ENCODE measurements at places on chromosomes 5 and 9.
A peak's percentile ranks its signal among the peaks of the same experiment; 100 is the strongest.

DNA sequence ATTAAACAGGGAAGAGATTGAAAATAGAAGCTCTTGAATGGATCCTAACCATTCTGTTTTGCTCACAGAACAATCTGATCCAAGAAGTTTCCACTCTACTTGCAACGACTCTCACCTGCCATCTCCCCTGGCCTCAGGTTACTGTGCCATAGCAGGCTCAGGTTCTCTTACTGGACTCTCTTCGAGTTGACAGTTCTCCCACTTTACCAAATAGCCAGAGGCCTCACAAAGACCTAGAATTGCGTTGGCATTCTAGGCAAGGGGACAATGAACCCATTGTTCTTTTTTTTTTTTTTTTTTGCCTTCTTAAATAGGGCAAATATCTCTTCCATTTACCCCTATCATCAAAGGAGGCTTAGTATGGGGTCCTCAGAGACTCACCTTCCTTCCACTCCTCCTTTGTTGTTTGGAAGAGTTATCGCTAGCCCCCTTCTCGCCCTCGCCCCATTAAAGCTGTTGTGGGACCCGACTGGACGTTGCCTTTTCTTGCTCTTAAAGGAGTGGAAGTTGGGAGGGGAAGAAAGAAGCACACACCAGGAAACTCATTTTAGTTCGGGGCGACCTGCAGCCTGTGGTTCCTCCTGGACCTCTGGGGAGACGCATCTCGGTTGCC, 688 bp upstream of the PLPPR1 start:
- DNase-seq = no peak

DNA sequence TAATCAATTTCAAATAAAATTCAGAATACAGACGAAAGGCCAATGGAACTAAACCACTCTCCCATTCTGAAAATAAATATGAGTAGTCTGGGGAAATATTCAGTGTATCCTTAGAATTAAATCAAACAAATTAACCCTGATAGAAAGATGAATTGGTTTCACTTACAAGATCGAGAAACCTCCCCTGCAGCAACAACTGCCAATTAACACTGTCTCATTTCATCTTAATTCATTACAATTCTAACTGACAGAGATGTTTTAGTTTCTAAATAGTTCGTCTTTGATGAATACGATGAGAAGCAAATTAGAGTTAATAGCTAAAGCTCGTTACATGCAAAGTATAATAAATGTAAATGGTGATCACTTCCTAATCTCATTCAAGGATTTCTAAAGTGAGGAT, 247.1 kb downstream of the EDIL3 start:
- DNase-seq = no peak

DNA sequence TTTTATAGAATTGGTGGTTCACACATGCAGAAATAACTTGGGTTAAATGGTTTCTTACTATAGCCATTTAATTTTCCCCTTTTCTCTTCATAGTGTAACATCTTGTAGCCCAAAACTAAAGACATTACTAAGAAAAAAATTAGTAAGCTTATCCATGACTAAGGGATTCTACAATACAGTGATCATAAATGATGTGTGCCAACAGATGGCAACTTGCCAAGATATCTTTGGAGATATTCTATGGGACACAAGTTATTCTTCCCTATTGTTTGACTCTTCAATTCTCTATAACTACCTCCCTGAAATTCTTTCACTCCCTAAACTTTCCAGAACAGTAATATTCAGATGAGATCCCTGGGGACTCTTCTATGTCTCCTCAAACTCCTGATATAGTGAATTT, 580.6 kb downstream of the PTPRD start:
- DNase-seq = no peak

- no peak for DNase-seq
These were observed 27.1 kb upstream of the ZBTB43 start for GRCh38 chr9:126777733-126778132.

GRCh38 chr9:94951324-94952135, 225.0 kb downstream of the AOPEP start:
- no peak for DNase-seq

GRCh38 chr9:135941288-135941995, 19.7 kb downstream of the UBAC1 start:
- DNase-seq = no peak

- no peak for DNase-seq
These were observed 309.8 kb downstream of the TAF11L14 start for GRCh38 chr5:17944046-17944445.

DNA sequence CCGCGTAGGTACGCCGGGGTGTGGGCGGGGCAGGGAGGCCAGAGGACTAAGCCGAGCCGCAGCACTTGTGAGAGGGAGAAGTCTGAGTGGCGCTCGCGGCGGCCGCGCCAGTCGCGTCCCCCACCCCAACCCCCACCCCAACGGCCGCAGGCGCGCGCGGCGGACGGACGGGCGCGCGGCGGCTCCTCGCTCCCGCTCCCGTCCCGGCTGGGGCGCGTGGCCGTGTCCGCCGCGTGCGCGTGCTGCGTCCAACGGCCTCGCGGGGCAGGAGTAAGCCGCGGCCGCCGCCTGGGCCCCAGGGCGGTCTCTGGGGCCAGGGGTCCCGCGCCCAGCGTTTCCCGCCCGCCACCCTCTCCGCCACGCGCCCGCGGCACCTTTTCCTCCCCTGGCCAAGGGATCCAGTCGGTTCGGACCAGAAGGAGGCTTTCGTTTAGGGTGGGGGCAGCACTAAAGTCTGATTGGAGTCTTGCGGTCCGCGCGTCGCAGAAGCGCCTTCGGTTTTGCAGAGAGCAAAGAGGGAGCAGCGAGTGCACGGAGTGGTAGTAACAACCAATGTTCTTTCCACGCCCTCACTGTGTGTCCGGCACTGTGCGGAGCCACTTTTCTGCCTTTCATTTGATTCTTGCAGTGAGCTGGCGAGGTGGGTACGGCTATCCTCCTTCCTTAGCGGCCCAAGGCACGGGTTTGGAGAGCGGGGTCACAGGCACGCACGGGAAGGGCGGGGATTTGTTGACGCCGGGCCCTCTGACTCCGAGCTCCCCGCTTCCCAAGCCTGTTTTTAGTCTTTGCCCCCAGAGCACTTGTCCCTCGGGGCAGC, 483 bp downstream of the G3BP1 start:
- DNase-seq = no peak

DNA sequence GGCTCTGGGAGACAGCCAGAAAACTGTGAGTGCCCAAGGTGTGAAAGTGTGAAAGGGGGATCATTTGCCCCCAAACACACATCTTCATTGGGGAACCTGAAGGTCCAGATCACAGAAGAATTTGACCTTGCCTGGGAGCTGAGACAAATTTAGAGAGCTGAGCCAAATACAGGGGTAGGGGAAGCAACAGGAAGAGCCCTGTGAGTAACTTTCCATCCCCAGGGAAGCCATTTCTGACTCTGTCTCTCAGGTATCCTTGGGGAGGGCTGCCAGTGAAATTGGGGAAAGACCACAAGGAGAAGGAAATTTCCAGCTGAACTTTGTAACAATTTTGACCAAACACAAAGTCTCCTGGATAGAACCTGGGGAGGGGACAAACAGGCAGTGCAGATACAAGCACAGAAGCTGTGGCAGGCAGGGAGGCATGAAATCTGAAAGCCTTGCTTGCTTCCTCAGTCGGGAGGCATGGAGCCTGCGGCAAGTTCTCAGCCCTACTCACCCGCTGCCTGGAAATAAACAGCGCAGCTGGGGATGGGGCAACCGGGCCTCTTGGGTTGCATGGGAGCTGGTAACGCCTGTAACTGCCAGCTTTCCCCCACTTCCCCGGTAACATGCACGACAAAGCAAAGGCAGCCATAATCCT, 31.5 kb upstream of the ZCCHC9 start:
- DNase-seq = no peak

DNA sequence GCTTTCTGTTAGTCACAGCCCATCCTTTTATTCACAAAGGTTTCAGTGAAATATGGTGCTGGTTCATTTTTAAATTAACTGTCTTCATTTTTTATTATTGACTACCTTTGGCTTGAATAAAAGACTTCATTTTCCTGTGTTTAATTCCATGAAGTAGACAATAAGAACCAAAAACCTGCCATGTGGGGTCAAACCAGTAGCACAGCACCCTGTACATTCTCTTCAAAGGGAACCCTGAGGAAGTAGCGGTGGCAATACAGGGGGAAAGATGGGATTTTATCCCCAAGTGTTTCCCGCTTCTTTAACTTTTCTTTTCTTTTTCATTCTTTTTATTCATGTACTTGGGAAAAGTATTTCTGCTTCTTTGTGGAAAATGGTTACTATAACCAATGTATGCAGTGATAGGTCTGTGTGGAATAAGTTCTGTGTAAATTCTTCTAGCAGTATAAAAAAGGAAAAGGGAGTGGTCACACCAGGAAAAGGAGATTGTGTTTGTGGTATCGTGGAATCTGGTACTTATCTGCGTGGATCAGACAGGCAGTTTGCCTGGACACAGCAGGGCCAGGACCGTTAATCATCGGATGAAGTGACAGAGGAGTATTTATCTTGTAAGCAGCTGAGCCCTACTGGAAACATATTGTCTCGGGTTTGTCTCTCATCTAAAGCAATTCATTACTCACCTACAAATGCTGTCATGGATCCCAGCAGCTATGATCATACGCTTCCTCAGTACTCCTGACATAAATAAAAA, 94.2 kb downstream of the PPIC start:
- DNase-seq = peak; percentile 37

DNA sequence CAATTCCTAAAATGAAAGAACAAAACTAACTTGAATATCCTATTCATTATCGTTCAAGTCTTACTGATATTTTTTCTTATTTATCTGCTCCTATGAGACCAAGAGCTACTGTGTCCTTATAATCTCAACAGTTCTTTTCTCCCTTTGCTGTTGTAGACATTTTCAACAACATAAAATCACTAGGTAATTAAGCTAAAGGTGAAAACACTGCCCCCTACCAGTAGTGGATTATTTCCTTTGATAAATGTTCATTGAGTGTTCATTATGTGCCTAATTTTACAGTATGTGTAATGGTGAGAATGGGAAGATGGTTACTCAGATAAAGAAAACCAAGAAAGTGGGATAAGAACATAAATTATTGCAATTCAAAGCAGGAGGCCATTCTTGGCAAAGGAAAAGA, 41.4 kb upstream of the PAPPA start:
- no peak for DNase-seq

DNA sequence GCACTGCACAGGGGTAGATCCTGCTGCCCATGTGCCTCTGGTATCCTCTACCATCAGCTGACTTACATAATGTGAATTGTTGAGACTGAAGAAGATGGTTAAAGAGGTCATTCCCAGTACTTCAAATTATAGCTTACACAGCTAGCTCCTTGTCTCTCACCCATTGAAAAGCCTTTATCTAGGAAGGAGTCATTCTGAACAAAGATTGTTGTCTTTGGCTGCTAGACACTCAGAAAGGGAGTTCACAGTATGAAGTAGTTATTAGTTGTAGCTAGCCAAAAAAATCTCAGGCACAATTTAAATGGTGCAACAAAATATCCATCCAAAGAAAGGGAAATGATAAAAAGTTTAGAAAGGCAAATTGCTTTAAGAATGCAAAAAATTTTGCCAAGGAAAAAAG, 102.0 kb upstream of the NREP start:
- DNase-seq = no peak

GRCh38 chr5:168778536-168778935, 199.4 kb upstream of the PANK3 start:
- no peak for DNase-seq

DNA sequence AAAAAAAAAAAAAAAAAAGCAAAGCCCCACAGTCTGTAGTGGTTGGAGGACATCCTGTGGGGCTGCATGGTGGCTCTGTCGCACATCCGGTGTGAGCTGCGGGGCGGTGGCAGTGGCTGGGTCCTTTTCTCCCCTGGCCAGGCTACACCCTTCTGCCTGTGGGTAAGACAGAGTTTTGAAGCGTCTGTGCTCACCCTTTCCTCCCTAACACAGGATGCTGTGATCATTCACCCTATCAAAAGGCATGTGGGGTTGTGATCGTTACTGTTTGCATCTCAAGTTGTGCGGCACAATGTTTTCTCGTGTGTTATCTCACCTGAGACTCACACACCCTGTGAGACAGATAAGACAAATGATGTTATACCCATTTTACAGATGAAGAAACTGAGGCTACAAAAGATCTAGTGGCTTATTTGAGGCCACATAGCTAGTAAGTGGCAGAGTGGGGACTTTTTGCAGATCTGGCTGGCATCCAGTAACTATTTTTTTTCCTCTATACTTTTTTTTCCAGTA, 17.5 kb downstream of the IRF1 start:
- DNase-seq = no peak

- peak; percentile 47 for DNase-seq
These were observed 132.8 kb upstream of the CDKN2B start for GRCh38 chr9:22141908-22142307.

DNA sequence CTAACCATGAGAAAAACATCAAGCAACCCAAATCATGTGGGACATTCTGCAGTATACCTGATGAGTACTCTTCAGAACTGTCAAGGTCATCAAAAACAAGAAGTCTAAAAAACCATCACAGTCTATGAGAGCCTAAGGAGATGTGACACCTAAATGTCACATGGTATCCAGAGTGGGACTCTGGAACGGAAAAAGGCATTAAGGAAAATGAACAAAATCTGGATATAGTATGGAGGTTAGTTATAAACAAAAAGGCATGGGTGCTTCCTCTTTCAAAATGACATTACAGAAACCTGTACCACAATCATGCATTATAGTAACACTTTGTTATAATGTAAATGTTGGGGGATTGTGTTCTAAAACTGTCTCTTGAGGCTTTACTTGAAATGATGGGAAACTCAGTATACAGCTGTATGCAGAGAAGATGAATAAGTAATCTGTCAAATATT, 47.4 kb downstream of the PRKACG start:
- DNase-seq = no peak

GRCh38 chr9:128409978-128410377, 10.7 kb upstream of the CERCAM start:
- no peak for DNase-seq

- DNase-seq = no peak
These were observed 29.9 kb upstream of the TGFBI start for GRCh38 chr5:135998889-135999288.

- no peak for DNase-seq
These were observed 91.8 kb downstream of the SEMA5A start for GRCh38 chr5:9454012-9454481.

GRCh38 chr5:171899792-171900191, 106.6 kb downstream of the FBXW11 start:
- DNase-seq = no peak

DNA sequence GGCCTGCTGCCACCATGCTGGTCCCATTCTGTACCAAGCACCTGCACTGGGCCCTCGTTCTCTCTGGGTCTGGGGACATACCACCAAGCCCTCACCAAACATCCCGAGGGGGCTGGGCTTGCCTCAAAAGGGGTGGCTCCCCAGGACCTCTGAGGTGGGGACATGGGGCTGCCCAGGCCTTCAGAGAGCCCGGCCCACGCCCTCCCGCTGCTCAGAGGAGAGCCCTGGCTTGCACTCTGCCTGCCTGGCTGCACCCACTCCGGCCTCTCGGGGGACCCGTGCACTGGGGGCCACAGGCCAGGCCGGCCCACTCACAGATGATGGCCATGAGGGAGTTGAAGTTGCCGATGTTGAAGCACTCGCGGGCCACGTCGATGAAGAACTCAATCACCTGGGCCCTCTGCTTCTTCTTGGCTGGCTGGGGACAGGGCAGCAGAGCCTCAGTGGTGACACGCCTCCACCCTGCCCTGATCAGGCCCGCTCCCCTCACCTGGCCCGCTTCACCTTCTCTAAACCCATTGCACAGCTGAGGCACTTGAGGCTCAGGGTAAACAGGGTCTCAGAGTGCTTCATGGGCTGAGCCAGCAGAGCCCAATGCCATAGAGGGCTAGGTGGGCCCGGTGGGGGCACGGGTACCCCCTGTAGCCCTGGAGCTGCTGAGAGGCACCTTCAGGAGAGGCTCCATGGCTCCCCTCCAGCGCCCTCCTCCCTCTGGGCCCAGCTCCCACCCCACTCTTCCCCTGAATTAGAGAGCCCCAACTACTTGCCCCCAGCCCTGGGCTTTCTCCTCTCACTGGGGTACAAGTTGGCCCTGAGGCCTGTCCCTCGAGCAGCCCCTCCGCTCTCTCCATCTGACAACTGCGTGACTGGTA, 47.7 kb upstream of the RNF130 start:
- no peak for DNase-seq
